G401 (cell line): ENCODE measurements at places on chromosomes 12 and 14. TPM values are rescaled to one million over a fixed set of nuclear protein-coding genes. Genes with fewer than 3 reads are reported as not detected.

DNA sequence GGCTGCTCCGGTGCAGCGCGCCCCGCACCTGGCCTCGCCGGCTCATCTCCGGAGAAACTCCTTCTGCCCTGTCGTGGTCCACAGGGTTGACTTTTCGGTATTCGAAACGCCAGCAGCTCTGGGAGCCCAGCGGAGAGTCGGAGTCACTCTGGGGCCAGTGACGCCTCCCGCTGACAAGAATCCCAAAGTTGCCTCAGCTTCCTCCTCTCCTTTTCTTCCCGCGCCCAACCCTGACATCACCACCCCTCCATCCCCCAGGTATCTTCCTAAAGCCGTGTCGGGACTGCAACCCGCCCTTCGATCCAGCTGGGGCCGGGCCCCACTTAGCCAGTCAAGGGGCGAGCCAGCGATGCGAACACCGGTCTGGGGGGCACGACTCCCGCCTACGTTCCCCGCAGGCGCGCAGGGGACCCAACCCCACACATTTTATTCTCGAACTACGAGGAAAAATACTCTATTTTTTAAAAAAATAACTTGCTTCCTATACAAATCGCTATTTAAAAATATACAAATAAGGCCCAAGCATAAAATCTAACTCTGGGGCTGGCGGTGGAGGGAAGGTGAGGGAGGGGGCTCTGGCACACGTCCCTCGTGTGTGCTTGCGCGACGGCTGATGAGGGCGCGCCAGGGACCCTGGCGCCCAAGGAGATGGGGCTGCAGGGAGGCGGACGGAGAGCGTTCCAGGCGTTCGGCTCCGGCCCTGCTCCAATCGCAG, 2.1 kb downstream of the NKX2-8 start:
- DNase-seq, result no peak

DNA sequence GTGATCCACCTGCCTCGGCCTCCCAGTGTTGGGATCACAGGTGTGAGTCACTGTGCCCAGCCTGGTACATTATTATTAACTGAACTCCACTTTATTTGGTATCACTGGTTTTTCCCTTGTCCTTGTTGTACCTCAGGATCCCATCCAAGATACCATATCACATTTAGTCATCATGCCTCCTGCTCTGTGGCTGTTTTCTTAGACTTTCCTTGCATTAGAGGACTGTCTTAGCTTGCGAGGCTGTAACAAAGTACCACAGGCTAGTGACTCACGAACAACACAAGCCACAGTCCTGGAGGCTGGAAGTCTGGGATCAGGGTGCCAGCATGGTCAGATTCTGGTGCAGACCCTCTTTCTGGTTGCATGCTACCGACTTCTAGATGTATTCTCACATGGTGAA, 12.2 kb downstream of the KLC1 start:
- no peak for DNase-seq

- DNase-seq, result peak; percentile 72
Measured at GRCh38 chr14:100045642-100046344, 19.4 kb upstream of the EVL start.

DNA sequence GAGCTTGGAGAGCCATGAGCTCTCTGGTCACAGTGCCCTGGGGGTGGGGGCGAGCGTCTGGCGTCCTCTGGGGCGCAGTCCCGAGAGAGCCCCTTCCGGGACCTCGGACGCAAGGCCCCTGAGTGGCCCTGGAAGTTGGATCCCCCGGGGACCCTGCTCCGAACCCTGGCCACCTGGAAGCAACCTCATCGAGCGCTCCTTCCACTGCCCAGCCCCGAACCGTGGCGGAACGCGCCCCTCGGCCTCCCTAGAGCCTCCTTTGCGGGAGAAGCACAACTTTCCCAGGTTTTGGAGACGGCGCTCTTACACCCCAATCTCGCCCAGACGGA, 1.2 kb downstream of the NOS1 start:
- DNase-seq, result no peak

The FSCB gene
- total RNA-seq, result not detected in 2 replicates

DNA sequence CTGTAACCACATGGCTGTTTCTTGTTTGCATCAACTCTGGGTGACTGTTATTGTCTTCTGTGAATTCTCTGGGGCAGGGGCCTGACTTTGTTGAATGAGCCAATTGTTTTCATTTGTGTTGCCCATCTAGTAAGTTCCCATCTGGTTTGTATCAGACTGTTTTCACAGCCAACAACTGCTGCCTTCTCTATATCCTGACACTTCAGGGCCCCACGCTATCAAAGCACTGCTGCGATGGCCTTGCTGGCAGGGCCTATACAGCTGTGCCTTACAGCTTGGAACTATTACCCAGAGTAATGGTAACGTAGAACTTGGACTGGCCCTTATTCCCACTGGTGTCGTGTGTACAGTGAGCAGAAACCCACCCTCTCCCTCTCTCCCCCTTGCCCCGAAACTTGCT, 104.3 kb upstream of the DACT1 start:
- no peak for DNase-seq
